MM.1S (cell line): ENCODE measurements at places on chromosomes 2 and 18.

GRCh38 chr2:73776381-73776780, 3.5 kb downstream of the DUSP11 start:
- H3K36me3 ChIP-seq: peaks cover 3% of the 10 kb centered on the region; the same call in 1 of the 2 replicates
- H3K4me1 ChIP-seq: peaks cover 7% of the 10 kb centered on the region; the same call in 1 of the 2 replicates
- H3K27ac ChIP-seq: no peak overlapping the region
- DNase-seq: no peak

DNA sequence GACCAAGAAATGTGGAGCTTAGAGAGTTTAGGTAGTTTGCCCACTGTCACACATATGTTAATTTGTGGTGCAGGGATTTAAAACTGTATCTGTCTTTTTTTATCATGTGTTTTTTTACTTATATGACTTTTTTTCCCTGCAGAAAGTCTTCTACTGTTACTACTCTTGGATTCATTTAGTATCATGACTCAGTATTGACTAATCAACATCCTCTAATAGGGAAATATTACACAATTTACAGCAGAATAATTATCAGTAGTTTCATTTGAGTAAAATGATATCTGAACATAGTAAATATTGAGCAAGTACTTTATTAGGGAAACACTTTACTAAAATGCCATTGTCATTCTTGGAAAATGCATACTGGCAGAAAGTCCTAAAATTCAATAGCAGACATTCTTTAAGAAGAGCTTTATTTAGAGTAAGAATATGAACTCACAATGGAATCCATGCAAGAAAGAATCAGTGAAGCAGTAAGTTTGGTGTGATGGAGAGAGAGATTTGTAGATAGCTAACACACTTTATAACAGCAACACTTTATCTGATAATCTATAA, 425.9 kb upstream of the SLC8A1 start:
- H3K27ac ChIP-seq: no peak overlapping the region
- H3K27me3 ChIP-seq: no peaks in the 10 kb centered on the region
- H3K4me3 ChIP-seq: no peak overlapping the region
- no peak for DNase-seq

- no peak overlapping the region for H3K4me3 ChIP-seq
- no peak overlapping the region for H3K27ac ChIP-seq
- no peaks in the 10 kb centered on the region for H3K36me3 ChIP-seq
- no peak for DNase-seq
- no peaks in the 10 kb centered on the region for H3K27me3 ChIP-seq
Measured at GRCh38 chr2:207115715-207116364, 49.9 kb downstream of the KLF7 start.

GRCh38 chr2:111139637-111140317, 19.1 kb downstream of the BCL2L11 start:
- H3K36me3 ChIP-seq: peaks cover 32% of the 10 kb centered on the region
- H3K4me1 ChIP-seq: peaks cover 12% of the 10 kb centered on the region
- H3K27me3 ChIP-seq: no peaks in the 10 kb centered on the region
- no peak overlapping the region for H3K27ac ChIP-seq
- no peak overlapping the region for H3K4me3 ChIP-seq

DNA sequence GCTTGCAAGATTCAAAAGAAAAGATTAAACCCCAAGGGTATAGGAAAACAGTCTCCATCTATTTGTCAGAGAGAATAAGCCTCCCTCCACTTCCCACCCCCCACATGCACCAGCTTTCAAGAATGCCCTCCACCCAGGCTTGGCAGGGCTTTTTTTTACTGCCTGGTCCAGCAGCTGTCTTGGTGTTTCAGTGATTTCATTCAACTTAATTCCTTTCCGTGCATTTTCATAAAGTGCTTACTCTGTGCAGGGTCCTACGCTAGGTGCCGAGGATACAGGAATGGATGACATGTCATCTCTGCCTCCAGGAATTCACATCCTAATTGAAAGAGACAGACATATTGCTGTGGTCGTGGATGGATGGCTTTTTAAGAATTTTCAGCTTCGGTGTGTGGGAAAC, 117.9 kb downstream of the LRATD1 start:
- no peak for DNase-seq
- H3K27me3 ChIP-seq: no peaks in the 10 kb centered on the region
- H3K36me3 ChIP-seq: no peaks in the 10 kb centered on the region
- no peak overlapping the region for H3K4me3 ChIP-seq
- no peaks in the 10 kb centered on the region for H3K4me1 ChIP-seq
- no peak overlapping the region for H3K27ac ChIP-seq

DNA sequence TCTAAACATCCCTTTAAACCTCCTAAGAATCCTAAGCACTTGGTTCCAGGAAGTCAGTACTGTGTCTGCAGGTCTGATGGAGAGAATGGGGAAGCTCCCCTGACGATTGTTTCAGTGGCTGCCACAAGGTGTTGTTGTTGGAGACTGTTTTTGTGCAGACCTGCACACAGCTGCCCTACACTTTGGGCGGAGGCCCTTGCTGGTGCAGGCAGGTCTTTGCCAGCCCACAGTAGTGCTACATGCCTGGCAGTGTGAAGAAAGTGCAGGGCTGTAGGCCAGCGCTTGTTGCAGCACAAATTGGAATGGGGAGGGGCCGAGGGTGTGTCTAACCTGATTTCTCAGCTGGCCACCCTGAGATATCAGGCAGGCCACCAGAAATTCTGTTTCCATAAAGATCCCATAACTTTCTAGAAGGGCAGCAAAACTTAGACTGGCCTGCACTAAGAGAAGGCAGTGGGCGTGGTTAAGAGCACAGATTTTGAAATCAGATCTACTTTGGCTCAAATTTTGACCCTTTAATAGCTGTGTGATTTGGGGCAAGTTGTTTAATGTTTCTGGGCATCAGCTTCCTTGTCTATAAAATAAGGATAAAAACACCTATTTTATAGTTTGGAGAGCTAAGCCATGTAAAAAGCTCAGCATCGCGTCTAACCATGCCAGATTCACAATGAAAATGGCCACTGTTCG, 83.7 kb upstream of the SLC1A4 start:
- no peaks in the 10 kb centered on the region for H3K27me3 ChIP-seq
- H3K4me1 ChIP-seq: peaks cover 15% of the 10 kb centered on the region; the same call in 1 of the 2 replicates
- DNase-seq: no peak
- H3K27ac ChIP-seq: no peak overlapping the region
- no peaks in the 10 kb centered on the region for H3K36me3 ChIP-seq

- no peak for DNase-seq
- H3K27ac ChIP-seq: no peak overlapping the region
- no peaks in the 10 kb centered on the region for H3K36me3 ChIP-seq
- no peaks in the 10 kb centered on the region for H3K27me3 ChIP-seq
- H3K4me3 ChIP-seq: no peak overlapping the region
- no peaks in the 10 kb centered on the region for H3K4me1 ChIP-seq
Measured at GRCh38 chr2:178542569-178542968, 62.3 kb downstream of the PLEKHA3 start.

DNA sequence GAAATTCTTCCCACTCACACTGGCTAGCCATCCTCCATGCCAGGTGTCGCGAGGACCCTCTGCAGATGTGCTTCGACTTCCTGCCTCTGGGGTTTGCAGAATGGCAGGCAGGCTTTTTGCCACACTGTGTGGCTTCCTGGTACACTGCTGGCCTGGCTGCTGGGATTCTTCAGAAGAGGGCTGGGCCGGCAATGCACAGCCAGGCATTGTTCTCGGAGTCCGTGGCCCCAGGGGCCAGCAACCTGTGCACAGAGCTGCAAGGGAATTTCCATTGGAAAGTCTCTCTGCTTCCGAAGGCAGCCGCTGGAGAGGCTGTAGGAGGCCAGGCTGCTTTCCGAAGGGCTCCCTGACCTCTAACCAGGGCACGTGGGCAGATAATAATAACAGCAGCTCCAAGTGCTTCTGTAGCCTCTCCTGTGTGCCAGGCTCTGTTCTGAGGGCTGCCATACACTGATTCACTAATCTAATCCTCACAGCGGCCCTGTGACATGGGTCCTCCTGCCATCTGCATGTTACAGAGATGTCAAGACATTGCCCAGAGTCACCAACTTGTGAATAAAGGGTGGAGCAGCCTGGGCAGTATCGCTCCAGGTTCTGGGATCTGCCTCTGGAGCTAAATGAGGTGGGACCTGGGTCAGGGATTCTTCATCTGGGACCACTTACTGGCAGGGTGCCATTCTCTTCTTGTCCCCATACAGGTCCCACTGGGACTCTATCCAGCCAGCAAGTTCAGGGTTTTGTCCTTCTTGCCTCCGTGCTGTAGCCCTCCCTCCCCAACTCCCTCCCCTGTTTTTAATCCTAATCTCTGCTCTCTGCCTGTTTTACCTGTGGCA, 5.0 kb downstream of the LDLRAD4 start:
- no peak overlapping the region for H3K4me3 ChIP-seq
- DNase-seq: no peak
- no peak overlapping the region for H3K27ac ChIP-seq
- H3K36me3 ChIP-seq: no peaks in the 10 kb centered on the region
- H3K4me1 ChIP-seq: no peaks in the 10 kb centered on the region

GRCh38 chr2:103155308-103155707, 393.5 kb downstream of the TMEM182 start:
- H3K27me3 ChIP-seq: no peaks in the 10 kb centered on the region
- H3K27ac ChIP-seq: no peak overlapping the region
- no peak for DNase-seq
- H3K36me3 ChIP-seq: no peaks in the 10 kb centered on the region
- 0 out of 2 replicates have a peak, but pooled peaks cover 3% of the 10 kb centered on the region for H3K4me1 ChIP-seq

GRCh38 chr2:128348701-128349100, 30.0 kb upstream of the HS6ST1 start:
- no peaks in the 10 kb centered on the region for H3K36me3 ChIP-seq
- no peaks in the 10 kb centered on the region for H3K4me1 ChIP-seq
- H3K27ac ChIP-seq: no peak overlapping the region
- DNase-seq: no peak
- no peaks in the 10 kb centered on the region for H3K27me3 ChIP-seq

DNA sequence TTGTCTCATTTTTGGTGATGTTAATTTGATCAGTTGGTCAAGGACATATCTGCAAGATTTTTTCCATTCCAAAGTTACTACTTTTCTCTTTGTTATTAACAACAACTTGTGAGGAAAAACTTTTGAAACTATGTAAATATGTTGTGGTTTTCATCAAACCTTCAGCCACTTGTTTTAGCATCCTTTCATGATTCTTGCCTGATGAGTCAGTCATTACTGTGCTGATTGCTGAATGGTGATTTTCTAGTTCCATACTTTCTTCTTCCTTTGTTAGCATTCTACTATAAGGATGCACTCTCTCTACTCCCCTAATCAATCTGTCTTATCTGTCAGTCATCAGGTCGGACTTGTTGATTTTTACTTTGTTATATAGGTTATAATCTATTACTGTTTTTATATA, 10.9 kb downstream of the TMEM87B start:
- peak overlapping the region; percentile 49; the same call in 1 of the 2 replicates for H3K27ac ChIP-seq
- H3K36me3 ChIP-seq: no peaks in the 10 kb centered on the region; the same call in 1 of the 2 replicates
- peak; percentile 51 for DNase-seq
- H3K27me3 ChIP-seq: no peaks in the 10 kb centered on the region
- no peak overlapping the region for H3K4me3 ChIP-seq
- H3K4me1 ChIP-seq: peaks cover 14% of the 10 kb centered on the region

- no peaks in the 10 kb centered on the region for H3K36me3 ChIP-seq
- no peak for DNase-seq
- no peaks in the 10 kb centered on the region for H3K27me3 ChIP-seq
- no peak overlapping the region for H3K27ac ChIP-seq
- no peaks in the 10 kb centered on the region for H3K4me1 ChIP-seq
Measured at GRCh38 chr2:14433946-14434495, 198.5 kb upstream of the LRATD1 start.

- DNase-seq: no peak
- H3K27me3 ChIP-seq: no peaks in the 10 kb centered on the region
- no peak overlapping the region for H3K4me3 ChIP-seq
- no peaks in the 10 kb centered on the region for H3K4me1 ChIP-seq
- no peaks in the 10 kb centered on the region for H3K36me3 ChIP-seq
- H3K27ac ChIP-seq: no peak overlapping the region
Measured at GRCh38 chr2:199696048-199696447, 154.9 kb downstream of the FTCDNL1 start.

DNA sequence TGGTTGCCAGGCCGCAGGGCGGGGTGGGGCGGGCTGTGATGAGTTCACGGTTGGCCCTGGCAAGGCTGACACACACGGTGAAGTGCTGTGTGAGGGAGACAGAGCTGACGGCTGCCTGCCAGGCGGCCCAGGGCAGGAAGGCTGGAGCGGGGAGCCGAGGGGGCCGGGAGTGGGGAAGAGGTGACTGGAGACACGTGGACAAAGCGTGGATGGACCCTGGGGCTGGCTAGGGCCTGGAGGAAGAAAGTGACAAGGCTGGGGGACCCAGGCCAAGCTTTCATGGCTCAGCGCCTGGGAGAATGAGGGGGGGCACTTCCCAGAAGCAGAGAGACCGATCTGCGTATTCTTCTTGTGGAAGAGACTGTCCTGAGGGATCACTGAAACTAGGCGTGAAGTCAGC, 123.2 kb downstream of the DYSF start:
- H3K27ac ChIP-seq: no peak overlapping the region
- no peaks in the 10 kb centered on the region for H3K36me3 ChIP-seq
- no peaks in the 10 kb centered on the region for H3K4me1 ChIP-seq
- H3K4me3 ChIP-seq: no peak overlapping the region
- H3K27me3 ChIP-seq: no peaks in the 10 kb centered on the region

DNA sequence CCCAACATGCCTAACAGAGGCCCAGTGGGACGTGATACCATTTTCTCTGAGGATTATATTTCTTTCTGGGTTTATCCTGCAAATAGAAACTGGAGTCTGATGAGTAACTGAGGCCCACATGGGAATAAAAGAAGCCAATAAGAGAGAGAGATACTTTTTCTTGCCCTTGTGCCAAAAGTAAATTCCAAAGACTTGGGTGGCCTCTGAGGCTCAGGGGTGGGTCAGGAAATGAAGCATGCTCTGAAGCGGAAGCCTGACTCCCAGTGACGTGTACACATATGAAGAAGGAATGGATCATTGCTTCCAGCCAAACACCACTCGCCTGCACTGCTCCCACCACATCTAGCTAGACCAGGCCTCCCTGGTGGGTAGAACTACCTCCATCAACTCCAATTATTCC, 273.6 kb upstream of the NCKAP5 start:
- H3K27me3 ChIP-seq: no peaks in the 10 kb centered on the region
- H3K4me3 ChIP-seq: no peak overlapping the region

DNA sequence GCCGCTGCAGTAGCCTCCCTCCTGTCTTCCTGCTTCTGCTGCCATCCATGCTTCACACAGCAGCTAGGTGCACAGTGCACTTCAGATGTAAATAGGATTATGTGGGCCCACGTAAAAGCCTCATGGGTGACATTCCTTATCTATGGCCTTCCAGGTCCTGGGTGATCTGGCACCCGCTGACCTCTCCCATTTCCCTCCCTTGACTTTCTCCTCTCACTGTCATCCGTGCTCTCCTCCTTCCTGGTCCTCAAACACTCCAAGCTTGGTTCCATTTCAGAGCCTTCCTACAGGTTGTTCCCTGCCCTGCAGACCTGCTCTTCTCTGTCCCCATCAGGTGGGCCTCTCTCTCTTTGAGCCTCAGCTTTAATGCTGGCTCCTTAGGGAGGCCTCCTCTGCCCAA, 4.0 kb upstream of the SMYD5 start:
- no peak for DNase-seq
- peaks cover 3% of the 10 kb centered on the region; the same call in 1 of the 2 replicates for H3K4me1 ChIP-seq
- H3K36me3 ChIP-seq: no peaks in the 10 kb centered on the region
- no peak overlapping the region for H3K4me3 ChIP-seq
- H3K27me3 ChIP-seq: peaks cover 2% of the 10 kb centered on the region; the same call in 1 of the 2 replicates
- H3K27ac ChIP-seq: no peak overlapping the region
